ENCODE measurements at places on chromosomes 2 and 18. TPM values are rescaled to one million over a fixed set of nuclear protein-coding genes. Genes with fewer than 3 reads are reported as not detected.

HDLBP gene
- 580 TPM for total RNA-seq

C1QL2 gene
- not detected for total RNA-seq

DOK6 gene
- 1.0 TPM for total RNA-seq

BOLL gene
- not detected for total RNA-seq

CNDP1 gene
- 0.09 TPM for total RNA-seq

RTKN gene
- total RNA-seq = 27.8 TPM

DRC1 gene
- total RNA-seq = not detected

SERPINB10 gene
- not detected for total RNA-seq

HSPE1 gene
- 155 TPM for total RNA-seq

FEV gene
- total RNA-seq = not detected

FOXD4L1 gene
- 2.5 TPM for total RNA-seq

ABCG5 gene
- 15.4 TPM for total RNA-seq

RASGRP3 gene
- 8.7 TPM for total RNA-seq

ARID5A gene
- 7.4 TPM for total RNA-seq

GRCh38 chr2:128611421-128612320 is 293.0 kb upstream of the HS6ST1 start:
- no peak overlapping the region for H3K27ac ChIP-seq
- H3K4me3 ChIP-seq = no peak overlapping the region
- H3K27me3 ChIP-seq = no peaks in the 10 kb centered on the region
- no peaks in the 10 kb centered on the region for H3K4me1 ChIP-seq
- DNase-seq = no peak

DNA sequence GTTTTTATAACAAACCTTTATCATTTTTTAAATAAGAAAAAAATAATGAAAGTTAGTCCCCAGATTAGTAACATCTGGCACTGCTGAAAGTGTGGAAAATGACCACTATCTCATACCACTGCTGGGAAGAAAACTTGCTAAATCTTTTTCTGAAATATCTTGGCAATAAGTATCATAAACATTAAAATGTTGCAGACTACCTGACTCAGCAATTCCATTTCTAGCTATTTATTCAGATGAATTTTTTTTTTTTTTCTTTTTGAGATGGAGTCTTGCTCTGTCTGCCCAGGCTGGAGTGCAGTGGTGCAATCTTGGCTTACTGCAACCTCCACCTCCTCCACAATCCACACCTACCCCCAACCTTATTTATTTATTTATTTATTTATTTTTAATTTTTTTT is 35.3 kb upstream of the SOS1 start:
- DNase-seq = no peak
- H3K4me3 ChIP-seq = no peak overlapping the region
- H3K27me3 ChIP-seq = no peaks in the 10 kb centered on the region

- H3K36me3 ChIP-seq = no peaks in the 10 kb centered on the region
- no peaks in the 10 kb centered on the region for H3K4me1 ChIP-seq
- DNase-seq = no peak
- H3K27me3 ChIP-seq = peaks cover 4% of the 10 kb centered on the region
These were observed 57.7 kb upstream of the SEMA4C start for GRCh38 chr2:96927405-96928171.

GRCh38 chr2:86241611-86242010 is 42.4 kb downstream of the MRPL35 start:
- H3K4me1 ChIP-seq = no peaks in the 10 kb centered on the region
- H3K27me3 ChIP-seq = no peaks in the 10 kb centered on the region
- no peak overlapping the region for H3K4me3 ChIP-seq
- no peak for DNase-seq

- no peaks in the 10 kb centered on the region for H3K36me3 ChIP-seq
- peak within 1 kb of the TSS; percentile 80 for H3K27ac ChIP-seq
- DNase-seq = no peak
These were observed at the start of gene NPAS2 for GRCh38 chr2:100819370-100820272. NPAS2 (plus strand) TSS chr2:100820139; CDS start chr2:100904755, 84,616 bp downstream.

DNA sequence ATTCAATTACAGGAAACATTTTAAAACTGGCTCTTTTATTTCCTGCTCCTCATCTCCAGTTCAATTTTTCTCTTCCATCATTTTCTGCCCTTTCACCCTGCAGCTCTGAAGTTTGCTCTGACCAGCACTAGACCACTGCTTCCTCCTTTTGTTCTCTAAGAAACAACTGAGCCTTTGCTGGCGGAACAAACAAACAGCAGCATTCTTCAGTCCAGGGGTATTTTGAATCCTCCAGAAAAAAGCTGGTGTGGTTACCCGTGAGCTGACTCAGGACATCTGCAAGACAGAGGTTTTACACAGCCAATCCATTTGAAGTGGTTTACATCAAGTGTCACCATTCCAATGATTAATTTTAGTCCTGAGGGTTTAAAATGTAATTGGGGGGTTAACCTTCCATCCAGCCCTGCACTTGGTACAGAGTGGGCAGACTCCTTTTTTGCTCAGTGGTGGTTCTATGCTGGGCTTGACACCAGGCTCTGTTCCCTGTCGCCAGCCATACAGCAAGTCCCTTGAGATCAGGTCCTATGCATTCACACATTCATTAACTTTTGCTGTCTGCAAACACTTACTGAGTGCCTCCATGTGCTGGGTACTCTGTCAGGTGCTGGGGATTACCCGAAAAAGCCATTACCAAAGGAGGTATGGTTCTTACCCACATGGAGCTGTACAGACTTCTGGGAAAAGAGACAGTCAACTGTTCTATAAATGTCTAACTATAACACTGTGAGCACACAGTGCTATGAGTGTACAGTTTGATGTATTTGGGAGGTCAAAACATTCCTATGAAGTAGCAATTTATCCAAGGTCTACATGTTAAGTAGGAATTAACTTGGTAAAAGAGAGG is 909.4 kb upstream of the GYPC start:
- no peaks in the 10 kb centered on the region for H3K36me3 ChIP-seq
- no peaks in the 10 kb centered on the region for H3K27me3 ChIP-seq
- no peaks in the 10 kb centered on the region for H3K4me1 ChIP-seq
- H3K4me3 ChIP-seq = no peak overlapping the region
- no peak overlapping the region for H3K27ac ChIP-seq

GRCh38 chr2:218295029-218295428 is 2.7 kb upstream of the TMBIM1 start:
- H3K27me3 ChIP-seq = no peaks in the 10 kb centered on the region
- no peak overlapping the region for H3K27ac ChIP-seq
- H3K4me3 ChIP-seq = no peak overlapping the region
- H3K36me3 ChIP-seq = no peaks in the 10 kb centered on the region

- DNase-seq = no peak
- H3K4me1 ChIP-seq = no peaks in the 10 kb centered on the region
- no peaks in the 10 kb centered on the region for H3K36me3 ChIP-seq
- no peaks in the 10 kb centered on the region for H3K27me3 ChIP-seq
- H3K4me3 ChIP-seq = no peak overlapping the region
These were observed 115.9 kb downstream of the SH3RF3 start for GRCh38 chr2:109244750-109245382.

GRCh38 chr2:12501469-12502158 is 215.1 kb upstream of the TRIB2 start:
- H3K27me3 ChIP-seq = no peaks in the 10 kb centered on the region
- no peak overlapping the region for H3K4me3 ChIP-seq
- no peaks in the 10 kb centered on the region for H3K4me1 ChIP-seq
- no peak for DNase-seq

GRCh38 chr2:207281436-207281835 is 115.7 kb upstream of the KLF7 start:
- no peaks in the 10 kb centered on the region for H3K4me1 ChIP-seq
- no peaks in the 10 kb centered on the region for H3K27me3 ChIP-seq
- no peak overlapping the region for H3K4me3 ChIP-seq
- H3K36me3 ChIP-seq = no peaks in the 10 kb centered on the region
- DNase-seq = no peak

GRCh38 chr2:68423966-68424650 is 43.0 kb downstream of the FBXO48 start:
- H3K4me1 ChIP-seq = peaks cover 8% of the 10 kb centered on the region
- H3K4me3 ChIP-seq = no peak overlapping the region
- no peak for DNase-seq
- H3K36me3 ChIP-seq = no peaks in the 10 kb centered on the region

- H3K4me3 ChIP-seq = no peak overlapping the region
- DNase-seq = no peak
- H3K27me3 ChIP-seq = no peaks in the 10 kb centered on the region
- H3K4me1 ChIP-seq = no peaks in the 10 kb centered on the region
These were observed 69.9 kb upstream of the OTOS start for GRCh38 chr2:240210198-240210965.

DNA sequence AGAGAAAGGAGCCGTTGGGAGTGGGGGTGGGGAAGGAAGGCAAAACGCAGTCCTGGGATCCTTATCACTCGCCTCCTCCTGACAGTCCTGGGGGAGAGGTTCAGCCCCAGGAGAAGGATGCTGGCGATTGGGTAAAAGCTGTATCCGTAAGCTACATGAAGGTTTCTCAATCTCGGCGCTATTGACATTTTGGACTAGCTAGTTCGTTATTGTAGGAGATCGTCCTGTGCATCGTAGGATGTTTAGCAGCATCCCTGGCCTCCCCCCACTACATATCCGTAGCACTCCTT is 511 bp upstream of the TP53I3 start:
- H3K4me3 ChIP-seq = peak overlapping the region; percentile 49
- peaks cover 12% of the 10 kb centered on the region for H3K4me1 ChIP-seq
- peak overlapping the region; percentile 87 for H3K27ac ChIP-seq
- no peaks in the 10 kb centered on the region for H3K36me3 ChIP-seq
- no peaks in the 10 kb centered on the region for H3K27me3 ChIP-seq

- no peak for DNase-seq
- H3K36me3 ChIP-seq = no peaks in the 10 kb centered on the region
- no peaks in the 10 kb centered on the region for H3K27me3 ChIP-seq
- H3K4me1 ChIP-seq = peaks cover 9% of the 10 kb centered on the region
- H3K4me3 ChIP-seq = no peak overlapping the region
These were observed 10.1 kb downstream of the BAZ2B start for GRCh38 chr2:159606287-159606686.

- no peak for DNase-seq
- no peaks in the 10 kb centered on the region for H3K4me1 ChIP-seq
- H3K36me3 ChIP-seq = no peaks in the 10 kb centered on the region
- H3K27ac ChIP-seq = no peak overlapping the region
These were observed 603.8 kb downstream of the PLCL1 start for GRCh38 chr2:198408171-198408570.

GRCh38 chr2:66733364-66733999 is 298.6 kb downstream of the MEIS1 start:
- no peak overlapping the region for H3K27ac ChIP-seq
- no peaks in the 10 kb centered on the region for H3K36me3 ChIP-seq
- H3K4me1 ChIP-seq = no peaks in the 10 kb centered on the region
- DNase-seq = no peak
- no peak overlapping the region for H3K4me3 ChIP-seq

GRCh38 chr18:79005653-79006052 is 26.0 kb downstream of the SALL3 start:
- H3K27ac ChIP-seq = no peak overlapping the region
- DNase-seq = no peak
- no peak overlapping the region for H3K4me3 ChIP-seq
- peaks cover 2% of the 10 kb centered on the region for H3K27me3 ChIP-seq

DNA sequence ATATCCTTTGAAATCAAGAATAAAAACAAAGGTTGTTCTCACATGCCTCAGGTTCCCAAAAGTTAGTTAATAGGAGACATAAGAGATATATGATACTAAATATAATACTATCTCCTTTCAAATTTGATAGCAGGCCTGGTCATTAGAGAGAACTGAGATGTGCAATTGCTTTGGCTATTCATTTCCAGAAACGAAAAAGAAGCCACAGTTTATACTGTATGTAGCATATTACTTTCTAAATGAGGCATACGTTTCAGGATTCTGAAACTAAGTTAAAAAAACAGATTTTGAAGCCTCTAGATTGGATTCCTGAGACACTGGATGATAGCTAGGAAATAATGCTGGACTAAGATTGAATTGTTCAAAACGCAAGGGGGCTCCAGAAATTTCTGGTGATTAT is 7.1 kb downstream of the PPP1R1C start:
- no peaks in the 10 kb centered on the region for H3K27me3 ChIP-seq
- no peaks in the 10 kb centered on the region for H3K36me3 ChIP-seq
- no peak overlapping the region for H3K27ac ChIP-seq

DNA sequence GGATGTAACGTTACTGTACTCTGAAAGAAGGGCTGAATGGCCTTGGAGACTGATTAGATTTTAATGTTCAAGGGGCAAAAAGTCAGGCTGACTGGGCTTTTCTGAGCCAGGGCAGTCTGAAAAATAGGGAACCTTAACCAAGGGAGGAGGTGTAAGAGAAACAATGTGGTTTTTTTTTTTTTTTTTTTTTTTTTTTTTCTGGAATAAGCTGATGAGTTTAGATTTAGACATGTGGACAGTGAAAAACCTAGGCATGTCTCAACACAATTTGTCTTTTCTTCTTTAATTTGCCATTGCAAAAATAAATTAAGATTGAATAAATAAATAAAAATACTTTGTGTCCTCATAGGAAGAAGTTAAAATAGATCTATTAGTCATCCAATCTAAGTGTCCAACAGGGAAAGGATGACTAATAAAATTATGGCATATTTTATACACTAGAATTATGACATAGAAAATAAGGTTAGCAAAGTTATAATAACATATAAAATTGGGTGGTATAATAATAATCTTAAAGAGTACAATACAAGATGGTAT is 237.6 kb upstream of the TRIB2 start:
- peaks cover 8% of the 10 kb centered on the region for H3K4me1 ChIP-seq
- no peaks in the 10 kb centered on the region for H3K36me3 ChIP-seq
- DNase-seq = no peak
- H3K27me3 ChIP-seq = no peaks in the 10 kb centered on the region
- H3K27ac ChIP-seq = no peak overlapping the region
- no peak overlapping the region for H3K4me3 ChIP-seq

DNA sequence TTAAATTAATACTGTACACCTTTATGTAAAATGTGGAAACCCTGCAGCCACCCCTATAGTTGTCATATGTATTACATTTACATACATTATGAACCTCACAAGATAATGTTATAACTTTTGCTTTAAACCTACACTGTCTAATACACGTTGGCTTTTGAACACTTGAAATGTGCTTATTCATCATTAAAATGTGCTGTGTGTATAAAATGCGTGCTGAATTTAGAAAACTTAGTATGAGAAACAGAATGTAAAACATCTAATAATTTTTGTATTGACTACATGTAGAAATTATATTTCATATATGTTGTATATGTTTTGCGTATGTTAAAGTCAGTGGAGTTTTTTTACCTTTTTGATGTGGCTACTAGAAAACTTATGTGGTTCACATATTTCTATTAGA is 68.8 kb downstream of the MAPRE2 start:
- no peak for DNase-seq
- H3K27me3 ChIP-seq = no peaks in the 10 kb centered on the region
- H3K4me3 ChIP-seq = no peak overlapping the region
- peak overlapping the region; percentile 42 for H3K27ac ChIP-seq
- H3K4me1 ChIP-seq = no peaks in the 10 kb centered on the region
- no peaks in the 10 kb centered on the region for H3K36me3 ChIP-seq

- no peak for DNase-seq
- no peaks in the 10 kb centered on the region for H3K4me1 ChIP-seq
- H3K4me3 ChIP-seq = no peak overlapping the region
- H3K27me3 ChIP-seq = no peaks in the 10 kb centered on the region
These were observed 35.7 kb downstream of the REEP1 start for GRCh38 chr2:86301711-86302202.

- H3K27me3 ChIP-seq = peaks cover 2% of the 10 kb centered on the region
- H3K27ac ChIP-seq = no peak overlapping the region
- no peaks in the 10 kb centered on the region for H3K36me3 ChIP-seq
- DNase-seq = peak; percentile 59
These were observed 683 bp downstream of the MBOAT2 start for GRCh38 chr2:9002637-9003365.

Measured in liver (tissue), 10 donors.